CD8-positive, alpha-beta memory T cell (primary cell): ENCODE measurements at places on chromosomes 7 and 10.

GRCh38 chr7:142177869-142178268 lies 66.4 kb downstream of the MGAM2 start:
- no peak for DNase-seq

GRCh38 chr10:109173121-109173520 lies 750.2 kb downstream of the XPNPEP1 start:
- no peak for DNase-seq

- DNase-seq, result no peak
These were observed 254.8 kb upstream of the PITRM1 start for GRCh38 chr10:3427347-3427746.

- DNase-seq, result no peak
These were observed 1206.0 kb upstream of the LRRTM3 start for GRCh38 chr10:65719790-65720189.

DNA sequence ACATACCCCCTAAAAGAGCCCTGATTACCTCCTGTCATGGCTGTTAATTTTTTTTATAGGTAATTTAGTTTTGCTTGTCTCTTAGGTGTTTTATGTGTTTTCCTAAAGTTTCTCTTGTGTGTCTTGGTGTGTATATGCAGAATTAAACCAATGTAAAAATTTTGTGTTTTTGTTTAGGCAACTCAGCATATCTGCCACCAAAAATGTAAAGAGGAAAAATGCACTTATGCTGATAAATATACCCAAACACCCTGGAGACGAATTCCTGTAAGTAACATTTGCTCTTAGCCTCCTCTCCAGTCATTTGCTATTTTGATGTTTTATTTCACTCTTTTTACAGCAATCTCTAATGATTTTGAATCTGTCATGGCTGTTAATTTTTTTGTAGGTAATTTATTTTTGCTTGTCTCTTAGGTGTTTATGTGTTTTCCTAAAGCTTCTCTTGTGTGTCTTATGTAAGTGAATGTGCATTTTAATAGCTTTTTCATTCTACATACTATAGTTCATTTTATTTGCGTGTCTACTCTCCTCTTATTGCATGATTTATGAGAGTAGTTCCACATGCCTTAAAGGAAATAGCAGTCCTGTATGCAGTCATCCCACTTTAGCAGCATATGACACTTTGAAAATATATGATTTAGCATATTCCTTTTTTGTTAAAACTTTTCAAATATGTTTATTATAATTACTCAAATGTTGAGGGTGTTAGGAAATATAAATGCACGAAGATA lies 149.2 kb downstream of the CCSER2 start:
- DNase-seq, result no peak

GRCh38 chr7:13442226-13442625 lies 547.2 kb downstream of the ETV1 start:
- no peak for DNase-seq

GRCh38 chr7:18064242-18064838 lies 36.7 kb upstream of the PRPS1L1 start:
- DNase-seq, result no peak

- DNase-seq, result no peak
These were observed 89.2 kb upstream of the BTBD16 start for GRCh38 chr10:122181876-122182275.

- DNase-seq, result no peak
These were observed 117.6 kb downstream of the LRRC4 start for GRCh38 chr7:127913686-127914085.

DNA sequence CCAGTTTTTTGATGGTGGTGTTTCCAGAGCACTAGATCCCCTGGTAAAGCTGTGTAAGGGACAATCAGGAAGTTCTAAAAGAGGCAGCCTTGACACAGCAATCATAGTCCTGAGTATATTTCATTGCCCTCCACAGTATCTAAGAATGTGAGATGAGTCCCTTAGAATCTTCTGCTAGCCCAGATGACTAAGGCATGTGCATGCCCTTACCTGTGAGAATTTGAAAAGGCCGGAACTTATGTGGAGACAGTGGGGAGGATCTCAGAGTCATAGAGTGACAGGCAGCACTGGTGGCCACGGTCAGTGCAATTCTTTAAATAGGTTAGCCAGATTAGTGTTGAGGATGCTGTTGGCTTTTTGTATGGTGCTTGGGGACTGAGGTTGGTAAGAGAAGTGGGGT lies 361.4 kb upstream of the VSTM2A start:
- no peak for DNase-seq

- DNase-seq, result no peak
These were observed 100.6 kb downstream of the GRB10 start for GRCh38 chr7:50682079-50682478.

GRCh38 chr7:153887749-153888569 lies 164.2 kb upstream of the DPP6 start:
- no peak for DNase-seq

DNA sequence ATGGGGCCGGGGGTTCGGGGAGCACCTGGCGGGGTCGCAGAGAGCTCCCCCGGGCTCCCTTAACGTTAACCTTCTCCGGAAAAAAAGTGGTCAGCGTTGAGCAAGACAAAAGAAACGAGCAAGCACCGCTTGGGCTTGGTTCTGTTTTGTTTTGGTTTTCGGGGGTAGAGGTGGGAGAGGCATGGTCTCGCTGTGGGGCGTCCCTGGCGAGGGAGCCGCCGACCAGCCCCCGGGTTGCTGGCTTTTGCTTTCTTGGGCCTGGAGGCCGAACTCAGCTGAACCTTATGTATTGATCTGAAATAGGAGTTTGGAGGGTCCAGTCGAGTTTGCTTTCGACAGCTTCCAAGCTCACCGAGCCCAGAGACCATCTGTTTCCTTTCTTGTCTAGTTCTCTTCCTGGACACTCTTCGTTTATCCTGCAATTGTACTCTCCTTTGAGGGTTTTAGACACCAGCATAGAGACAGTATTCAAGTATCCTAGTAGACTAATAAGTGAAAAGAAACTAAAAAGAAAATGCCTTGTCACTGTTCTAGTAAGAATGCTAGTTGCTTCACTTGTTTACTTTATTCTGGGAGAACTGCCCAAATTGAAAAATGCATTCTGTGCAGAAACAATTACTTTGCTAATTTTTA lies 980 bp downstream of the FHIP2A start:
- DNase-seq, result peak; percentile 50

DNA sequence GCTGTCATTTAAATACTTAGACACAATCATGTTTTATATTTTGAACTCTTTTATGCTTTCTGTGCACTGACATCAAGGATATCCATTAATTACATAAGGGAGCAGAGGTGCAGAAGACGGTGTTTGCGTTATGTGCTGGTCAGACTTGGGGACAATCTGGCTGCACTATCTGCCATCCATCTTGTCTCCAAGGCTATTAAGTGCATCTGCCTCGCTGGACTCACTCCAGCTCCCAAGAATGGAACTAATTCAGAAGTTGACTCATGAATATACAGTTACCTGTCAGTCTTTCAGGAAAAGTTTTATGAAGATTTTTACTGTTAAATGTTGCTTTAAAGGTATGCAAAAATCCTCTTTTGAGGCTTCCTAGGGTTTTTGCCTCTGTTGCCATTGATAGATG lies 391.0 kb downstream of the SUGCT start:
- no peak for DNase-seq

- DNase-seq, result no peak
These were observed 133.4 kb upstream of the CSTF2T start for GRCh38 chr10:51832652-51833383.

DNA sequence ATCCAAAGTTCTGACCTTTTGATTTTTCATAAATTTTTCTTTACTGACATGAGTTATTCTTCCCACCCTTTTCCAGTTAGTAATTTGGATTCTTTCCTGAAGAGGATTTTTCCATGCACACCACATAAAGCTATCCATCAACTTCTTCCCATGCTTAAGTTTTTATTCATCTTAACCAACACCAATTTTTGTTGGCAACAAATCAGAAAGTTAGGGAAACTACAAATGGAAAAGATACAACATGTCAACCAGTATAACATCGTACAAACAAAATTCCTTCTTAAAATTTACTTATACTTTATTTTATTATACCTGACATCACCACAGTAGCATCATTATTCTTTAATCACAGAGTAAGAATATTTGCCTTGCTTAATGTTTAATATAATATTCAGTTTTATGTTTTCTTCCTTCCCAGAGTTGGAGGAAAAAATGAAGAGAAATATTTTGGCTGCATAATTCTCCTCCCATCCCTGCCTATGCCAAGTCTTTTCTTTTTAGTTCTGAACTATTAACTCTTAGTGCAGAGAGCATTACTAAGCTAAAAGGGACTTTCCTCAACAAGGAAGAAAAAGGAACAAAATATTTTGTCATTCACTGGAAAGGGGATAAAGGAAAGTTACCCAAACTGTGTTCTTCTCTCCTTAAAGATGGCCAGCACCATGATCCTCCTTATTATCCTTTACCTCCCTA lies 67.5 kb upstream of the MEOX2 start:
- DNase-seq, result no peak

DNA sequence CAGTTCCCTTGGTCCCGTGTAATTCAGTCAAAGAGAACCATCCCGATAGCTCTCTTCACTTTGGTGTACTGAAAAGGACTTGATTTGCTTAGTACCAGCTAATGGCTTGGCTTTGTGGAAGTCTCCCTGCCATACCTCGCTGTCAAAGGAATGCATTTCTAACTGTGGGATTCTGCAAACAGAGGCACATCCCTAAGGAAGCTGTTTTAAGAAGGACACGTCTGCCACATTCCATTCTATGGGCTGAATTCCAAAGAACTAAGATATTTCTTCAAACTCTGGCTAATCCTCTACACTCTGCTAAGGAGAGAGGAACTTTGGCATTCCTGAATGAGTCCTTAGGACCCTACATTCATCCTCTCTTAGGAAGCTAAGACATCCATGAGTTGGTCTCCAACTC lies 327.9 kb downstream of the SFMBT2 start:
- no peak for DNase-seq

- no peak for DNase-seq
These were observed 5.8 kb downstream of the MCU start for GRCh38 chr10:72697716-72698115.
